Stimulated activated CD4-positive, alpha-beta T cell treated with anti-CD3 and anti-CD28 coated beads, Interleukin-15, amount 100 ng/mL, for 24 hours (primary cell): ENCODE measurements at places on chromosomes 7 and 10.

GRCh38 chr10:73039635-73040034, 57.0 kb downstream of the P4HA1 start:
- DNase-seq, result no peak

DNA sequence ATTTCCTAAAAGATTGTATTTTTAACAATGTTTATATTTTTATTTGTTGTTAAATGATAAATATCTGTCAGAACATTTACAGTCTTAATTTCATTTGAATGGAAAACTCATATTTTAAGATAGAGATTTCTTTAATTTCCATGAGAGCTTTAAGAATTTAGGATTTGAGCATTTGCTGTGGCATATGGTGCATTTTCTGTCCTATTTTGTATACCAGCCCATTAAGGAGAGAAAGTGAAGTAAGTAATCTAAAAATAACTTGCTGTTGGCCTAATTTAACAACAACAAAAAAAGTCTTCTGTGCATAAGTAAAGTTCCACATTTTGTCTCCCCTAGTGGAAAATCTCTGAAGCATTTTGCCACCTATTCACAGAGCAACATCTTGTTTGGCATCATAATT, 190.9 kb upstream of the PPP1R3A start:
- no peak for DNase-seq

GRCh38 chr10:12420530-12421120, 71.3 kb downstream of the CAMK1D start:
- DNase-seq, result no peak

GRCh38 chr10:91022390-91022789, 101.5 kb upstream of the ANKRD1 start:
- no peak for DNase-seq

- DNase-seq, result no peak
Observed at GRCh38 chr7:135151533-135151932, 3.7 kb downstream of the TMEM140 start.

DNA sequence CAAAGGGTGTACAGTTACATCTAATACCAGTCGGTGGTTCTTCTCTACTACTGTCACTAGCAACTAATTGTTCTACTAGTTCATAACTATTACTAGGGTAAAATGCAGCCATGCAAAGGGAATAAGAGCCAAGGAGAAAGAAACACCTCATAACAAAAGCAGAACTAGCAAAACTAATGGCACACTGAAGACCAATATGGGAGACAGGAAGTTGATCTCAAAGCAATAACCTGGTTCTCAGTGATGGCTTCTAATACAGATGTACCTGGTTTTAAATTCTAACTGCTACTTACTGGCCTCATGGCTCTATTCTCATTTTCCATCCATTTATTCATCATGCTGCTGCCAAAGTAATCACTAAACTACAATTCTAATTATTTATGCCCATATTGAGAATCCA, 170.3 kb downstream of the SEMA3E start:
- no peak for DNase-seq

- no peak for DNase-seq
Observed at GRCh38 chr7:106140406-106141173, 28.5 kb upstream of the SYPL1 start.

- DNase-seq, result peak; percentile 68
Observed at GRCh38 chr10:74078037-74078436, 72.6 kb downstream of the AP3M1 start.

DNA sequence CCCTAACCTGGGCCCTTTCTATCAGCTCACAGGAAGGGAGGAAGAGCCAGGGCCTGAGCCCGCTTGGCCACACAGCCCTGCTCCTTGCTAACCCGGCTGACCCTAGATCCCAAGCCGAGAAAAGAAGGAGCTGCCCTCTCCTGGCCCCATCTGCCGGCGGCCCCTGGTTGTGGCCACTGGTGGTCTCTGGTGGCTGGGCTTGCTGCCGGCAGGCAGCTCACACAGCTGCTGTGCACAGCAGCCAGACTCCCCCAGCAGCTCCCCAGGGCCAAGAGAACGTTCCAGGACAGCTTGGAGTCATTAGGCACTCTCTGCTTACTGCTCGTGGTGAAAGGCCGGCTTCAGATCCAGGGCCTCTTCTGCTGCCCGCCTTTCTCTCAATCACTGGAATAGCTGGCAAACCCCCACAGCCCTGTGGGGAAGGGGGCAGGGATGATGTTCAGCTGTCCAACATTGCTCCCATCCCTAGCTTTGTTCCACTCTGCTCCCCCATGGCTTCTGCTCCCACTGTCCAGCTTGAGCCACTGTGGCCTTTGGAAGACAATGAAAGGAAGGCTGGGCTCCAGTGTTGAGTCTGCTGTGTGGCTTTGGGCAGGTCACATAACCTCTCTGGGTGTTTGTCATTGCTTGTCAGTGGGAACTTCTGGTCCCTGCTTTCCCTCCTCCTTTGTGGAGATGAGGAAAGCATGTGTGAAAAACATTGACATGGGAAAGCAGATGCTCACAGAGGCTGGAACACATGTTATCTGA, 35.4 kb upstream of the COL13A1 start:
- DNase-seq, result no peak

GRCh38 chr7:16813232-16813616, 8.4 kb upstream of the AGR2 start:
- DNase-seq, result no peak

DNA sequence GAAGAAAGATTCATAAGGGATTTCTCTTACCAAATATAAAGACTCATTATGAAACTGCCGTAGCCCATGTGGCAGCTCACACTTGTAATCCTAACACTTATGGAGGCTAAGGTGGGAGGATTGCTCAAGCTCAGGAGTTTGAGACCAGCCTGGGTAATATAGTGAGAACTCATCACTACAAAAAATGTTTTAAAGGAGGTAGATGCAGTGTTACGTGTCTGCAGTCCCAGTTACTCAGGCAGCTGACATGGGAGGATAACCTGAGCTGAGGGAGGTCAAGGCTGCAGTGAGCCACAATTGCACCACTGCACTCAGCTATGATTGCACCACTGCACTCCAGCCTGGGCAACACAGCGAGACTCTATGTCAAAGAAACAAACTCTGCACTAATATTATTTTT, 18.1 kb upstream of the DNA2 start:
- no peak for DNase-seq

DNA sequence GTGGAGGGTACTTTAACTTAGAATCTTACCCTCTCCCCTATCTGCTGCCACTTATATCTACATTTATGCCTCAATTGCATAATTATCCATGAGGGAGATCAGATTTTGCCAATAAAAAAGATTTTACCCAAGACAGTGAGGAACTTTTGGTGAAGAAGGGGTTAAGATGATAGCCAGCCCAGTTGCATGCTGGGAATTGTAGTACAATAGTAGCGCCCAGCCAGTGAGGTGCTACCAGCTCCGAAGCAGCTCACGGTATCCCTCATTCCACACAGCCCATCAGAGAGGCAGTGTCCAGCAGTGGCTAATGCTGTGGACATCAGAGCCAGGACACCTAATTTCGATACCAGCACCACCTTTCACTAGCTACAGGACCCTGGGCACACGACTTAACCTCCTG, 5.9 kb upstream of the LGI1 start:
- DNase-seq, result peak; percentile 14

DNA sequence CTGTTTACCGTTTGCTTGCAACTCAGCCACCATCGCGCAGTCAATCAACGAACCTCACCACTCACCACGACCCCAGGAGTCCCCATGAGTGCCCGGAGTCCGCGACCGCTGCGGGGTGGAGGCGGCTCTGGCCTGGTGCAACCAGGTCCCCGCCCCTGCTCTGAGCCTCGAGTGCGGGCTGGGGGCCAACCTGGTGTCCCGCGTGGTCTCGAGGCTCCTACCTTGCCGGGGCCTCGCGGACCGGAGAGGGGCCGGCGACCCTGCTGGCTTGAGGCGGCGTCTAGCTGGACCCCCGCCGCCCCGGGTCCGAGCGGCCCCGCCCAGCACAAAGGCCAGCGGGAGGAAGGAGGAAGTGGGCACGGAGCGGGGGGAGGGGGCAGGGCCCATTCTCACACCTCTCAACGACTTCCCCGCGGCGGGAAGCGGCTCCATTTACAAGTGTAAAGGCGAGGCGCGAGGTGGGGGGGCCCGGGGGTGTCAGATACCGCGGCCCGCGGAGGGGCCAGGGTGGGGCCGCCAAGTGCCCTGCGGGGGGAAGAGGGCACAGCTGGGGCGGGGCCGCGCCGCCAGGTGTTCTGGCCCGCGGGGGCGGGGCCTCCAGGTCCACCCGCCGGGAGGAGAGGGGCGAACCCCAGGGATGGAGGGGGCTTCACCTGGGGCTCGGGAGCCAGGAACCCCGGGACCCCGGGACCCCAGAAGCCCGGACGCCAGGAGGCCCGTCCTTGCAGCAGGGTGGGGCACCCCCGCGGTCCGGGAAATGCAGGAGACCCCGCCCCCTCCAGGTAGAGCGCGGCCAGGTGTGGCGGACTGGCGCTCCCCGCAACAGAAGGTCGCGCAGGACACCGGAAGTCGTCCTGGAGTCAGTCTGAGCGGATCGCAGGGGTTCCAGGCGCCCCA, 8.6 kb downstream of the CTBP2 start:
- DNase-seq, result no peak

DNA sequence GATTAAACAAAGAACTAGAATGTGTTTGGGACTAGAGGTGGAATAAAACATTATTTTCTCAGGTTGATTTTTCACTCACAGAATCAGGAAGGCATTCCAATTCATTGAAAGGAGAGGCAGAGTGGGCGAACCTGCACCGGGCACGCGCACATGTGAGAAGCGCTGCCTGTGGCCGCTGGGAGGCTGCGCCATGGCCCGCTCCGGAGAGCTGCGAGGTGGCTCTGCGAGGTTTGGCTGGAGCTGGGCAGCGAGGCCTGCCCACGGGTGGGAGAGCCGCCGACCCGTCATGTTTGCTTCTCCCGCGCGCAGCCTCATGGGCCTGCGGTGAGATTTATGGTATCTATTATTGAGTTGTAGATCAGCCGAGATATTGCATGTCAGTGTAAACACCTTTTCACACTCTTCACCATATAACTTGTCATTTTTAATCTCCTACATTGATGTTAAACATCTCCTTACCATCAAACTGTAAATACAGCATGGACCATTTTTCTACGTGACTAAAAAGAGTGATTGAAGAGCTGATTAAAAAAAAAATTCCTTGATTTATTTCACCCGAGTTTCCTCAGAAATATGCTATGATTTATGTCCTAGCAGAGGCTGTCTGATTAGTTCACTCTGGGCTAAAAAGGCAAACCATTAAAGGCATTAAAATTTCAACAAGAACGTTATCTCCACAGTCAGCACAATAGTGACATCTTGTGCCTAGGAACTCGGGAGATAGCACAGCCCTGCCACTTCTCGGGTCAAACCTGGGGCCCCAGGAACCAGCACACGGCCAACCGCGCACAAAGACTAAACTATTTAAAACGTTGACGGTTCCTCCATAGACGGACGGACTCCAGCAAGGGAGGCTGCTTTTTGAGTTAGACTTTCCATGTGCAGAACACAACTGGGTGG, 96.6 kb upstream of the RNF32 start:
- DNase-seq, result no peak

DNA sequence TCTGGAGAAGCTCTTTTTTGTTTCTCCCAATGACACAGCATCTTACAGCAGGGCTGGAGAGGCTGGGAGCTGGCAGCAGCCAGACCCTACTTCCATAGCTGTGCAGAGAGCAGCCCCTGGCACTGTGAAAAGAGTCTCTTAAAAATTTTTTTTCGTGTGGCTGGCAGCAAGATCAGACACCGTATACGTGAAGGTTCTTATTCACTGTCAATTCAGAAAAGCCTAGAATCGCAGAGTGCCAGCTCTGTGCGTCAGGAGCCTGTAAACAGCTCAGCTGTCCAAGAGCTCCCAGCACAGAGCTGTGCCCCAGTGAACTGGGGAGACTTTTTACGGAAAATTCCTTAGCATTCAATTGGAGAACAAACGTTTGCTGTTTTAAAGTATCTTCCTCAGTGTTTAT, 6.5 kb downstream of the BAG3 start:
- DNase-seq, result no peak

- DNase-seq, result no peak
Observed at GRCh38 chr7:133584956-133585668, 332.2 kb downstream of the EXOC4 start.

- DNase-seq, result no peak
Observed at GRCh38 chr10:100735337-100736143, 9.8 kb upstream of the PAX2 start.

DNA sequence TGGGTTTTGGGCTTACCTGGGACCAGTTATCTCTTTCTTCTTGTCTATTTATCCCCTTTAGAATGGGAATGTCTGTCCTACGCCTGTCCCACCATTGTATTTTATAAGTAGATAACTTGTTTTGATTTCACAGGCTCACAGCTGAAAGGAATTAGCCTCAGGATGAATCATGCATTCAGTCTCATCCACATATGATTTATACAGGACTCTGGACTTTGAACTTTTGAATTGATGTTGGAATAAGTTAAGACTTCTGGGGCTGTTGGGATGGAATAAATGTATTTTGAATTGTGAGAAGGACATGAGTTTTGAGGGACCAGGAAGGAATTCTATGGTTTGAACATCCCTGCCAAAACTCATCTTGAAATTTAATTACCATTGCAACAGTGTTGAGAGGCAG, 112.6 kb downstream of the AMPH start:
- no peak for DNase-seq

- no peak for DNase-seq
Observed at GRCh38 chr7:108103558-108104298, 26.4 kb downstream of the LAMB4 start.

DNA sequence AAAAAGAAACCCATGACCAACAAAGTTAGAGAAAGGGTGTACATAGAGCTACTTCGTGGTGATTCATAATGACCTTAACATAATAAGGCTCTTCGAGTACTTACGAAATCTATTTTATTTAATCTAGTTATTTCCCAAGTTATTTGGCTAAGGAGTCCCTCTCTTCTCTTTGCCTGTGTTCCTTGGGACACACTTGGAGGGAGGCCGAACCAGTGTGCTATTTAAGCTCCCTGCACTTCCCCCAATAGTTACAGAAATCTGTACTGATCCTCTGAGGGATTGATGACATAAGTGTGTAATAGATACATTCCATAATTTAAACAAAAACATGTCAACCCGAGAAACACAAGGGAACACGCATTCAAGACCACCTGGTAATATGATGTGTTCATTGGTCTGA, 351.1 kb downstream of the GATA3 start:
- DNase-seq, result no peak

DNA sequence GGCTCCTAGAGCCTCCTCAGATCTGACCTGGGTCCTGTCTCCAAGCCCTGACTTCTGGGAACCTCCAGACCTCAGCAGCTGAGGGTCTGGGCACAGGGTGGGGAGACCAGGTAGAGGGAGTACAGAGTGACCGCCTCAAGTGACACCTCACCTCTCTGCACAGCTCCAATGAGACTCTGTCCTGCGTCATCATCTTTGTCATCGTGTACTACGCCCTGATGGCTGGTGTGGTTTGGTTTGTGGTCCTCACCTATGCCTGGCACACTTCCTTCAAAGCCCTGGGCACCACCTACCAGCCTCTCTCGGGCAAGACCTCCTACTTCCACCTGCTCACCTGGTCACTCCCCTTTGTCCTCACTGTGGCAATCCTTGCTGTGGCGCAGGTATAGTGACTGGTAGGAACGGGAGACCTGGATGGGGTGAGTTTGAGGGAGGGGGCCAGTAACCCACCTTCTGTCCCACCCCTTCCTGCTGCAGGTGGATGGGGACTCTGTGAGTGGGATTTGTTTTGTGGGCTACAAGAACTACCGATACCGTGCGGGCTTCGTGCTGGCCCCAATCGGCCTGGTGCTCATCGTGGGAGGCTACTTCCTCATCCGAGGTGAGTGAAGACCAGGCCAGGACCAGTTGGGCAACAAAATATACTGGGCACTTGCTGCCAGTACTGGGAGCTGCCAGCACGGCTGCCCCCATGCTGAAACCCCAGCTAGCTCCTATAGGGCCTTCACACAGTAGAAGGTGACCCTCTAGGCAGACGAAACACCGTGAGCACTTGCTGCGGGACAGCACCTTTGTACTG, 17.8 kb downstream of the SMO start:
- DNase-seq, result no peak

- DNase-seq, result no peak
Observed at GRCh38 chr10:75708060-75708459, 276.6 kb downstream of the LRMDA start.
